ENCODE measurements at places on chromosomes 1 and 21.

- DNase-seq = no peak
Observed at GRCh38 chr1:8009043-8010002, 16.8 kb downstream of the ERRFI1 start.

DNA sequence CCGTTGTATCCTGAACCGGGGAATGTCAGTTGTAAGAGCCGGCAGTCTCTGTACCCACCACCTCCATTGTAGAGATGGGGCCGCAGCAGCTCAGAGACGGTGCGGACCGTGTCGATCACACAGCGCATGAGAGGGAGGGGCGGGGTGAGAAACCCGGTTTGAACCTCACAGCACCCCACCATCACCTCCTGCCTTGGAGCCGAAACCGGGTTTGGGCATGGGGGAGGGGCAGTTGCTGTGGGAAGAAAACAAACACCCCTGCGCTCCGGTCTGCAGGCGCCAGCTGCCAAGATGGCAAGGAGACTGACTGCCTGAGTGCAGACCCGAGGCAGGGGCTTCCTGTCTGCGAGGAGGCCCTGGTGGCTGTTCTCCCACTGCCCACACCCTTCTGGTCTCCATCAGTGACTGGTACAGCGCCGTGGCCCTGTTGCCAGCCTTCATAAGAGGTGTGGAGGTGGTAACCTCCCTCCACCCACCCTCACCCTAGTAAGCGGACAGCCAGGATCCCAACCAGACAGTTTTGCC, 69.2 kb upstream of the SSBP3 start:
- no peak for DNase-seq

DNA sequence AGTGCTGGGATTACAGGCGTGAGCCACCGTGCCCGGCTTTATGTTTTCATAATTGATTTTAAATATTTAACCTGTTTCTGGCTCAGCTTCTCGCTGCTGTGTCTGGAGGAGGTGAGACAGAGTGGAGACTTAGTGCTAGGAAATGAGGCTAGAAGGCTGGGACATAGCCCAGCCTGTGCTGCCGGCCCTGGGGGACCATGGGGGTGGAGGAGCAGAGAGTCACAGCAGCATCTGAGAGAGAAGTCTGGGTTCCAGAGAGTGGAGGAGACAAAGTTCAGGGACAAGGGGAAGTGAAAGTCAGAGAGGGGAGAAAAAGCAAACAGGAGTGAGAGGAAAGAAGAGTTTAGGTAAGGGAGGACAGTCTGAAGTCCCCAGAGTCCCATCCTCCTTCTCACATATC, 71.9 kb downstream of the LHX9 start:
- no peak for DNase-seq

GRCh38 chr1:23383577-23384311, 14.1 kb upstream of the ZNF436 start:
- no peak for DNase-seq

DNA sequence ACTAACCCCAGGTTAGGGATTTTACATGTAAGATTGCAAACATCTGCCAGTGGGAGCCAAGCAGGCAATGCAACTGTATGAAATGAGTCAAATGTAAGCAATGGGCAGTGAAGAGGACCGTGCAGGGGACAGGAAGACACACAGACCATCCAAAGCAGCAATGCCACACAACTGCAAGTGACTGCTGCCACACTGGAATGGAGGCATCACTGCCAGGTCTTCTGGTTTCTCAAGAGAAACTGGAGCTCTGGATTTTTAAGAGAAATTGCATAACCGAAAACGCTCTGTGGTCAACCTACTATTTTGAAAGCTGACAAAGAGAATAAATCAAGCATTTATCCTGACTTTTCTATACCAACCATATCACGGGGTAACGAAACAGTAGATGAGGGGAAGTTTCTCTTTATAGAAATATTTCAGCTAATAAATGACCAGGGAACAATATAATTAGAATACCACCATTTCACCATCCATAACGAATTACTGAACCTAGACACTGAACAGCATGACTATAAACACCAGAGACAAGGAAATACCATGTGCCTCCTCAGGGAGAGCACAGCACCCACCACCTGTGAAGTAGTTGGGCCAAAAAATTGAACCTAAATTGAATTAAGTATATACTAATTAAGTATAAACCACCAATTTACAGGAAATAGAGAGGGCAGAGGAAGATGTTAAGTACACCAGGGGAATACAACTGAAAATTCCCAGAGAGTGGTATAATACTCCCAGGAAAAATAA, 4.4 kb downstream of the AK2 start:
- no peak for DNase-seq

Measured in RWPE1 (cell line).